ENCODE measurements at places on chromosomes 3 and 15. TPM values are rescaled to one million over a fixed set of nuclear protein-coding genes. Genes with fewer than 3 reads are reported as not detected.

DNA sequence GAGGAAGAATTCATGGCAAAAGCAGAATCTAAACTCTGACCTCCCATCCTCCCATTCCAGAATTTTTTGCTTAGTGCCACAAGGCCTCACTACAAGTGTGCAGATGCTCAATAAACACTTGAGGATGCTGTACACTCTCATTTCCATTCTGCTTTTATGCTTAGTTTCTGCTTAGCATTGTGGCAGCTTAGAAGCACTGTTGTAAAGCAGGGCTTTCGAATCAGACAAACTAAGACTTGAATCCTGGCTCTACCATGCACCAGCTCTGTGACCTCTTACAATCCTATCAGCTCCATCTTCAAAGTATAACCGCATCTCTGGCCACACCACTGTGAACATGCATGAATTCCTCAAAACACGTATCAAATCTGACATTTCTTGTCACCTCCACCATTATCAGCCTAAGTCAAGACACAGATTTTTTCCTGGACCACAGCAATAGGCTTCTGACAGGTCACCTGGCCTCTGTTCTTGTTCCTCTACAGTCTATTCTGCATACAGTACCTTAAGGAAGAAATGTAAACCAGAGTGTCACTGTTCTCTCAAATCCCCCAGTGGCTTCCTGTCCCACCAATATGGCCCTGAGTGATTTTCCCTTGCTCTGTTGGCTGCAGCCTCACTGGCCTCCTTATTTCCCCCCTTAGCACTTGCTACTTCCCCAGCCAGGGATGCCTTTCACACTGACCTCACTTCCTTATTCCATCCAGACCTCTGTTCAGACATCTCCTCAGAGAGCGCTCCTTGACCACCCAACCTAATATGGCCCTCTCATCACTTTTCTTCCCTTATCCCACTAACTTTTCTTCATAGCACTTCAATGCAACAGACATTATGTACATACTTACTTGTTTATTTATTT, 8.1 kb upstream of the PHC3 start:
- no peaks in the 10 kb centered on the region for H3K36me3 ChIP-seq
- no peaks in the 10 kb centered on the region for H3K27me3 ChIP-seq
- no peak overlapping the region for H3K4me3 ChIP-seq

GRCh38 chr3:184229394-184230080, at the start of gene VWA5B2:
TSS of gene VWA5B2 (plus strand) at chr3:184229585. CDS start at chr3:184230529, 944 bp downstream.
- peak; percentile 26 for DNase-seq
- peaks cover 87% of the 10 kb centered on the region for H3K27me3 ChIP-seq
- H3K27ac ChIP-seq: no peak within 1 kb of the TSS
- H3K4me1 ChIP-seq: peaks cover 7% of the 10 kb centered on the region

DNA sequence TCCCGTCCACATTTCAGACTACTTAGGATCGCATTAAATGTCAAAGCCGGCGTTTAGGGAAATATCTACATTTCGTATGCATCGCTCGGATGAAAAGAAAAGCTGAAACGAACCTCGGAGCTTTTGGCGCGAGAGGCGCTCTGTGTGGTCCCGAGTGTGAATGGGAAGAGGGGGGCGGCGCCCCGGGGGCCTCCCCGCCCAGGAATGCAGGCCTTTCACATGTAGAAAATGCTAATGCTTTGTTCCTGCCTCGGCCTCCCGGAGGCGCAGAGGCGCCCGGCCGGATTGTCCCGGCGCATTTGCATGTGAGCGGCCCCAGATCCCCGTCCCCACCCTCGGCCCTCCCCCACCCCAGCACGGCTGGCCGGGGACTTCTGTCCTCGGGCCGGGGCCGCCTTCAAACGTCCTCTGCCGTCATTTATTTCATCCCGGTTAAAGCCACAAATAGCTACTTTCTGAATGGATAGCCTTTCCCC, 37.0 kb upstream of the TRIM71 start:
- peak overlapping the region; percentile 42 for H3K4me3 ChIP-seq
- no peak overlapping the region for H3K27ac ChIP-seq
- H3K36me3 ChIP-seq: peaks cover 4% of the 10 kb centered on the region
- DNase-seq: no peak
- peaks cover 8% of the 10 kb centered on the region for H3K27me3 ChIP-seq

GRCh38 chr3:156181509-156181908, 61.1 kb downstream of the KCNAB1 start:
- no peak for DNase-seq
- H3K27ac ChIP-seq: no peak overlapping the region
- H3K27me3 ChIP-seq: no peaks in the 10 kb centered on the region
- no peaks in the 10 kb centered on the region for H3K4me1 ChIP-seq
- no peak overlapping the region for H3K4me3 ChIP-seq

NUDT16 gene
- 3.7 TPM for total RNA-seq

- H3K4me3 ChIP-seq: no peak overlapping the region
- H3K36me3 ChIP-seq: no peaks in the 10 kb centered on the region
- no peaks in the 10 kb centered on the region for H3K27me3 ChIP-seq
- H3K4me1 ChIP-seq: peaks cover 7% of the 10 kb centered on the region
These were observed 62.8 kb upstream of the CMTM8 start for GRCh38 chr3:32175607-32176197.

GP9 gene
- 0.14 TPM for total RNA-seq

OXSR1 gene
- total RNA-seq: 33.0 TPM

C3orf33 gene
- total RNA-seq: 1.4 TPM

MUSTN1 gene
- total RNA-seq: 0.85 TPM

DNA sequence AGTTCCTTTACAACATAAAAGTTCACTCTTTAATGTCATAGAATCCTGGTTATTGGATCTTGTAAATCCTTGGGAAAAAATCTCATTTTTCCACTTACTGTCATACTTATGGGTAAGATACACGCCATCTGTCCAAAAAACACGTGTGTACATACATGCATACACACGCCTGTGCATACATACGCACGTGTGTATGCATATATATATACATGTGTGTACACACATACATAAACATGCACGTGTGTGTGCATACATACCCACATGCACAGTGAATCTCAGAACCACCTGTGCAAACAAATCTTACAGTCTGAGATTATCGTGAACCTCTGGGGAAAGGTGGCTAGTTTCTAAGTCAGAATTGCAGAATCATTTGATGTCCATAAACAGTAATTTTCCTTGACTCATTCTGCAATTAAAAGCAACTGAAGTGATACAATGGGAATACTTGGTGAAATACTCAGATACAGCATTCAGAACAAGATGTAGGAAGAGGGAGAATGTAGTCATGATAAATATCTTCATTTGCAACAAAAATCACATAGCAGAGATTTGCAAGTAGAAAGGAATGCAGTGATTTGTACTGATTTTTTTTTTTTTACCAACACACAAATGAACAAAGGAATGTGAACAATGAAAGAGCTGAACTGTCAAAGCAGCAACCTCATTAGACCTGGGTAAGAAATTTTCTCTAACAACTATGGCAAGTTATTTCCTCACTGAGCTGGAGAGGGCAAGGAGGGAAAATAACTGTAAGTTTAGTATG, 160.6 kb upstream of the POU1F1 start:
- DNase-seq: no peak
- no peaks in the 10 kb centered on the region for H3K36me3 ChIP-seq
- no peak overlapping the region for H3K27ac ChIP-seq
- H3K4me1 ChIP-seq: no peaks in the 10 kb centered on the region

SEMA7A gene
- 22.0 TPM for total RNA-seq

LIPC gene
- total RNA-seq: 2.4 TPM

- no peak overlapping the region for H3K27ac ChIP-seq
- H3K36me3 ChIP-seq: peaks cover 11% of the 10 kb centered on the region
- no peak overlapping the region for H3K4me3 ChIP-seq
- no peaks in the 10 kb centered on the region for H3K27me3 ChIP-seq
- no peaks in the 10 kb centered on the region for H3K4me1 ChIP-seq
- no peak for DNase-seq
These were observed 55.9 kb downstream of the SQOR start for GRCh38 chr15:45690581-45691260.

PYGO1 gene
- 0.71 TPM for total RNA-seq

ATP13A5 gene
- 0.05 TPM for total RNA-seq

- no peak overlapping the region for H3K4me3 ChIP-seq
- H3K27me3 ChIP-seq: no peaks in the 10 kb centered on the region
- no peaks in the 10 kb centered on the region for H3K36me3 ChIP-seq
- H3K4me1 ChIP-seq: no peaks in the 10 kb centered on the region
These were observed 59.6 kb downstream of the C3orf38 start for GRCh38 chr3:88209356-88209755.

CNTN4 gene
- total RNA-seq: 9.9 TPM

- no peak overlapping the region for H3K27ac ChIP-seq
- no peaks in the 10 kb centered on the region for H3K36me3 ChIP-seq
- no peak for DNase-seq
- H3K4me3 ChIP-seq: no peak overlapping the region
- no peaks in the 10 kb centered on the region for H3K4me1 ChIP-seq
- no peaks in the 10 kb centered on the region for H3K27me3 ChIP-seq
These were observed 570.6 kb upstream of the ROBO1 start for GRCh38 chr3:80338366-80338765.

DNAH12 gene
- 0.14 TPM for total RNA-seq

GRCh38 chr3:34567266-34567665, 768.8 kb downstream of the PDCD6IP start:
- H3K4me1 ChIP-seq: no peaks in the 10 kb centered on the region
- H3K4me3 ChIP-seq: no peak overlapping the region
- H3K27ac ChIP-seq: no peak overlapping the region
- H3K36me3 ChIP-seq: no peaks in the 10 kb centered on the region
- no peaks in the 10 kb centered on the region for H3K27me3 ChIP-seq

DNA sequence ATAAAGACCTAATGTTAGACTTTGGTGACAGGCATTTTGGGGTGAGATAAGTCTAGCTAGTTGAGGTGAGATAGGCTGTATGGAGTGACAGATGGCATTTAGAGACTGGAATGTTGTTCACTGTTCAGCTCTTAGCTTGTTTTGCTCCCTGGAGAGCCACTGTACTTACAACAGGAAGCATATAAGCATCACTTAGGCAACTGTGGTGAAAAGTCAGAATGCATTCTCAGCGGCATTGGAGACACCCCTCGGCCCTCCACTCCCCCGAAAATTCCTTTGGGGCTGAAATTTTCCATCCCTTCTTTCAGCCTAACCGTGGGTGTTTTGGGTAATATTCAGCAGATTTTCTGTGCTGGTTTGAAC, 73.4 kb downstream of the SLCO3A1 start:
- H3K4me1 ChIP-seq: no peaks in the 10 kb centered on the region
- no peaks in the 10 kb centered on the region for H3K36me3 ChIP-seq
- no peak overlapping the region for H3K4me3 ChIP-seq

GRCh38 chr3:42012935-42013690, 51.2 kb upstream of the ULK4 start:
- H3K4me3 ChIP-seq: peak overlapping the region; percentile 94
- peaks cover 7% of the 10 kb centered on the region for H3K27me3 ChIP-seq
- peaks cover 7% of the 10 kb centered on the region for H3K4me1 ChIP-seq
- no peaks in the 10 kb centered on the region for H3K36me3 ChIP-seq
- DNase-seq: no peak

TMEM108 gene
- total RNA-seq: 0.33 TPM

- no peak overlapping the region for H3K27ac ChIP-seq
- no peaks in the 10 kb centered on the region for H3K4me1 ChIP-seq
- DNase-seq: no peak
- H3K36me3 ChIP-seq: no peaks in the 10 kb centered on the region
- H3K27me3 ChIP-seq: no peaks in the 10 kb centered on the region
These were observed 106.1 kb downstream of the ROBO2 start for GRCh38 chr3:77146004-77146403.

- no peaks in the 10 kb centered on the region for H3K27me3 ChIP-seq
- no peaks in the 10 kb centered on the region for H3K36me3 ChIP-seq
- DNase-seq: no peak
- no peak overlapping the region for H3K4me3 ChIP-seq
- H3K4me1 ChIP-seq: no peaks in the 10 kb centered on the region
These were observed 26.6 kb downstream of the ITGB5 start for GRCh38 chr3:124860599-124860998.

LEO1 gene
- 26.8 TPM for total RNA-seq

DNA sequence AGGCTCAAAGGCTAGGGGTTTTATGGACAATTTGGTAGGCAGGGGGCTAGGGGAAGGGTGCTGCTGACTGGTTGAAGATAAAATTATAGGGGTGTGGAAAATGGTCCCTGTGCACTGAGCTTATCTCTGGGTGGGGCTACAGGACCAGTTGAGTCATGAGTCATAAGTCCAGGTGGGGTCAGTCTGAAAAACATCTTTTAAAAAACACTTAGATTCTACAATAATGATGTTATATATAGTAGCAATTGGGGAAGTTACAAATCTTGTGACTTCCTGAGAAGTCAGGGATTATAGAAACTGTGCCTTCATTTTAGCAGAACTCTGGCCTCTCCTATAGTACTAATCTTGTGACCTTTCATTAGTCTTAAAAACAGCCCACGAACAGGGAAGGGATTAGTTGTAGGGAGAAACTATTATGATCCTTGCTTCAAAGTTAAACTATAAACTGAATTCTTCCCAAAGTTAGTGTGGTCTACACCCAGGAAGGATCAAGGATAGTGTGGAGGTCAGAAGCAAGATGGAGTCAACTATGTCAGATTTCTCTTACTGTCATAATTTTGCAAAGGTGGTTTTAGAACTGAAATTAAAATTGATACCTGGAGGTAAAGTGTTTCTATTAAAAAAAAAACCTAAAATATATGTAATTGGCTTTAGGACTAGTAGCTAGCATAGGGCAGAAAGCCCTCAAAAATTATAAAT, 130.1 kb downstream of the P2RY1 start:
- H3K27me3 ChIP-seq: no peaks in the 10 kb centered on the region
- no peaks in the 10 kb centered on the region for H3K4me1 ChIP-seq
- no peak overlapping the region for H3K4me3 ChIP-seq
- no peaks in the 10 kb centered on the region for H3K36me3 ChIP-seq
- DNase-seq: no peak

- no peak overlapping the region for H3K4me3 ChIP-seq
- H3K27ac ChIP-seq: no peak overlapping the region
- no peaks in the 10 kb centered on the region for H3K27me3 ChIP-seq
- H3K36me3 ChIP-seq: no peaks in the 10 kb centered on the region
- no peaks in the 10 kb centered on the region for H3K4me1 ChIP-seq
These were observed 106.4 kb downstream of the TUSC7 start for GRCh38 chr3:116815831-116816588.

DNA sequence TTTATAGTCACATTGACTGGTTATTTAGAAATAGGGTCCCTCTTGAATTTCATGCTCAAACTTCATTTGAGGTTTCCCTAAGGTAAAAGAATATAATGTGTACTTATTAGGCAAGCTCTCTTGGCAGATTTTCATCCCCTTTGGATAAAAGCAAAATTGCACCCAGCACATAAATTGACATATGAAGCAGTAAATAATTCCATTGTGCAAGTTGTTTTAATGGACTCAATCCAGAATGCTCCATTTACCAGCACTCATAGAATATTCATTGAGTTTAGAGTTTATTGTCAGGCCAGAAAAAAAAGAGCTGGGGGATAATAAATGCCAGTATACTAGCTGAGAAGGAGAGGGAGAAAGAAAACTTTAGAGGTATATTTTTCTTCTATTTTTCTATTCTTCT, 136.8 kb downstream of the TPRG1 start:
- no peaks in the 10 kb centered on the region for H3K27me3 ChIP-seq
- H3K27ac ChIP-seq: no peak overlapping the region
- H3K4me3 ChIP-seq: no peak overlapping the region
- no peaks in the 10 kb centered on the region for H3K36me3 ChIP-seq
- DNase-seq: no peak
- H3K4me1 ChIP-seq: no peaks in the 10 kb centered on the region

Measured in thymus (tissue), 14 donors.